ENCODE measurements at places on chromosomes 6 and 20. TPM values are rescaled to one million over a fixed set of nuclear protein-coding genes. Genes with fewer than 3 reads are reported as not detected.

NNAT gene
- 0.54 TPM for total RNA-seq

RAB44 gene
- not detected for total RNA-seq

TRIM38 gene
- 3.8 TPM for total RNA-seq

CNBD2 gene
- total RNA-seq: 8.8 TPM

SPACA1 gene
- total RNA-seq: not detected

MCCD1 gene
- total RNA-seq: not detected

CD109 gene
- total RNA-seq: 60.2 TPM

FNDC1 gene
- total RNA-seq: 1.2 TPM

HLA-G gene
- total RNA-seq: 0.41 TPM

INSM1 gene
- total RNA-seq: not detected

FOXA2 gene
- 0.59 TPM for total RNA-seq

FAXC gene
- 2.2 TPM for total RNA-seq

HLA-DMA gene
- 13.0 TPM for total RNA-seq

CST2 gene
- total RNA-seq: not detected

POU5F1 gene
- total RNA-seq: 88.7 TPM

SIGLEC1 gene
- not detected for total RNA-seq

HLA-DOB gene
- total RNA-seq: not detected

LY6G5C gene
- total RNA-seq: 22.0 TPM

SPEF1 gene
- total RNA-seq: 0.23 TPM

SIRPD gene
- not detected for total RNA-seq

PLCB4 gene
- total RNA-seq: 10.5 TPM

OR12D3 gene
- not detected for total RNA-seq

SPAG4 gene
- total RNA-seq: 15.2 TPM

CEP250 gene
- 30.7 TPM for total RNA-seq

OR2W1 gene
- total RNA-seq: not detected

MICB gene
- total RNA-seq: 3.6 TPM

FAM184A gene
- 134 TPM for total RNA-seq

MLIP gene
- not detected for total RNA-seq

ARMC2 gene
- 6.3 TPM for total RNA-seq

FGD2 gene
- 0.10 TPM for total RNA-seq

RAB32 gene
- 37.0 TPM for total RNA-seq

TRIM40 gene
- not detected for total RNA-seq

DNAH8 gene
- 0.05 TPM for total RNA-seq

CBFA2T2 gene
- 17.5 TPM for total RNA-seq

TRIM15 gene
- total RNA-seq: not detected

MYT1 gene
- total RNA-seq: 0.74 TPM

DZANK1 gene
- total RNA-seq: 4.2 TPM

ZNF311 gene
- 1.6 TPM for total RNA-seq

PI3 gene
- total RNA-seq: not detected

HRH3 gene
- not detected for total RNA-seq

GABRR2 gene
- total RNA-seq: 0.36 TPM

TRIM26 gene
- 27.1 TPM for total RNA-seq

GHRH gene
- not detected for total RNA-seq

KCNK15 gene
- total RNA-seq: not detected

EDN3 gene
- not detected for total RNA-seq

All from endothelial cell (in vitro differentiated cells).